ENCODE measurements at places on chromosomes 5 and 9.

DNA sequence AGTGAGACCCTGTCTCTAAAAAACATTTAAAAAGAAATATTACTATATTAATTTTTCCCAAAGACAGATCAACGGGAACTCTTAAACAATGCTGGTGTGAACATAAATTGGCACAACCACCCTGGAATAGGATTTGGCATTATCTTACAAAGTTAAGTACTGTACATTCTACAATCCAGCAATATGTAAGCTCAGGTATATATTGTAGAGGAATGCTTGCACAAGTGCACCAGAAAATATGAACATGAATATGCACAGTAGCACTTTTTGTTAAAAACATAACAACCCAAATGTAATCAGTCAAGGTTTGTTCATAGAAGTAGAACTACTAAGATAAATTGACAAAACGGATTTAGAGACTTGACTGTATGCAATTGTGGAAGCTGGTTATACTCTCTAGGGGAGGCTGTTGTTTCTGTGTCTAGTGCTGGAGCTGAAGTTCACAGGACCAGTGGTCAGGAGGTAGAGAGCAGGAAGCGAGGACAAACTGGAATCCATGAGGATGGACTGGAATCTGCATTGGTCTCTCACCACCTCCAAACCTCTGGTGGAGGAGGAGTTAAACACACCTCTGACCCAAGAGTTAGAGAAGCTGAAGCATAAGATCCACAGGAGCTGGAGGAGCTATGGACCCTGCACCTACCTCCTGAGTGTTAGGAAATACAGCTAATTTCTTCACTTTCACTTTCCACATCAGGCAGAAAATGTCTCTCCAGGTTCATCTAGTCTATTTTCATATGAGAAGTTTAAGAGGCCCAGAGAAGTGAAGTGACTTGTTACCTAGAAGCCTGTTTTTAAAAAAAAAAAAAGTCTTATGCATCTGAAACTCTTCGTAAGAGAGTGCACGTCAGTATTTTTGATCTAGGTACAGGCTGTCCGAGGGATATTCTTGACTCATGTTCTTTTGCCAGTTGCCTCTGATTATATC lies 20.3 kb upstream of the RIC1 start:
- DNase-seq = no peak

GRCh38 chr9:135573124-135573523 lies 11.6 kb downstream of the PAEP start:
- no peak for DNase-seq

GRCh38 chr9:36039696-36040095 lies 3.0 kb downstream of the RECK start:
- no peak for DNase-seq

DNA sequence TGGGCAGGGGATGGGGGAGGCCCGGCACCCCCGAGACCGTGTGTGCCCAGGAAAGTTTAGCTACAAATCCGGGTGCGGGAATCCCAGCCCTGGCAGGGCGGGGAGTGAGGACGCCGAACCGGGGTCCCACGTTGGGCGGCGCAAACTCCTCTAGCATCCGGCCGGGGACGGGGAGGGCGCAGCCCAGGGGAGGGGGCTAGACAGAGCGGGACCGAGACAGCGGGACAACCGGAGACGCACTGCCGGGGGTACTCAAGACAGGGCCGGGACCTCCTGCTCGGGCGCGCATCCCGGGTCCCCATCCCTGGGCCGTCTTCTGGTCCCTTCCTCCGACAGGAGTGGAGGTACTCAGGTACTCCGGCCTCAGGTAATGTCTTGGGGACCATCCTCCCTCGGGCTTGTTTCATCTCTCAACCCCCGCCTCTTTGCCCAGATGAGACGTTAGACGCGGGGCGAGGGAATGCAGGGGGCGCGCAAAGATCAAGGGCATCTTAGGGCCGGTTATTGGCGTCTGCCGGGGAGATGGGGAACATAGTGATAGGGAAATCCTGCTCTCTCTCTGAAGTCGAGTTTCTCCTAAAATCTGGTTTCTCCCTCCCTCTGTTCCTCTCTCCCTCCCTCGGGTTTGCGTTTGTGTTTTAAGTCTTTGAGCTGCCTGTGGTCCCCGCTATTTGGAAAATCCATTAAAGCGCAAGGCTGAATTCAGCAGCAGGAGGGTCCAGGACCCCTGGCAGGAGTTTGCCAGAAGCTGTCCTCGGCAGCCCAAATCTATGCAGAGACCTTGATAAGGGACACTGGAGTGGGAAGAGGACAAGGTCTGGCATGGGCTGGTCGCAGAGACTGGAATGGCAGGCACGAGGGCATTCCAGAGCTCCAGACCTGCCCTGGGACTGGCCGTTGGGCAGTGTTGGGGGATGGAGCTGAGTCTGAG lies 815 bp downstream of the PDZD2 start:
- DNase-seq = no peak

GRCh38 chr9:91043811-91044175 lies 242.2 kb downstream of the SYK start:
- no peak for DNase-seq

DNA sequence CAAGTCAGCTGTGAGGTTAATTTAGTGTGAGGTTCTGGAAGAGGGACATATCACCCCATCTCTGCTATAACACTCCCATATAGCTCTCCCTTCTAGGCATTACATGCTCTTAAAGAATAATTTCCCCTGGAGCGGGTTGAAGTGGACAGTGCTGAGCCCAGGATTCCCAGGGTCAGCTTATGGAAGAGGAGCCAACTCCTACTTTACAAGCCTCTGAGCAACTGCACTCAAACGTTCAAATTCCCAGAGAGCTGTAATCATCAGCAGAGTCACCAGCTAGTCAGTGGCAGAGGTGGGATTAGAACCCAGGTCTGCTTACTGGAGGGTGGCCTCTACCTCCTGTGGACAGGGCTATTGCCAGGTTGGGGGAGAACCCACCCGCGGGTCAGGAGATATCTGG lies 1.4 kb downstream of the NEURL1B start:
- DNase-seq = no peak

DNA sequence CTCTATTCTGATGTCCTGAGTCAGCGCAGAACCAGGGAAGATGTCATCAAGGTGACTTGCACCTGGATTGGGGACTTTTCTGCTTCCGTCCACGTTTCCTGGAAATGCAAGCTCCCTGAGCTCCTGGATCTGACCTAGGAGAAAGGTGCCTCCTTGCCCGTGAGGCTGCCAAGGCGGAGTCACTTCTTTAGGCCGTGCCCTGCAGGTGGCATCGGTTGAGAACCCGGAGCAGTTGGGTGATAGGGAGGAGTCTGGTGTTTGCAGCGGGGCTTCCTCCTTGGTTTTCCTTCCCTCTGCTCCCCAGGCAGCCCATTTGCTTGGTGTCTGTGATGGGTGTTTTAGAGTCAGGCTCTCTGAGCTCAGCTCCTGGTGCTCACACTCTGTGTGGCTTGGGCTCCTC lies 15.2 kb downstream of the NANS start:
- DNase-seq = no peak

- DNase-seq = no peak
Measured at GRCh38 chr5:107072440-107072839, 598.3 kb downstream of the EFNA5 start.

Data from NCI-H2081 treated with DMSO at 0.1 percent for 48 hours (cell line).